Sigmoid colon (tissue), 7 donors: ENCODE measurements at places on chromosomes 3 and 15. TPM values are rescaled to one million over a fixed set of nuclear protein-coding genes. Genes with fewer than 3 reads are reported as not detected.

ATP2B2 gene
- total RNA-seq, result 0.83 TPM

- peaks cover 8% of the 10 kb centered on the region for H3K27me3 ChIP-seq
- H3K27ac ChIP-seq, result no peak overlapping the region
- DNase-seq, result no peak
- no peaks in the 10 kb centered on the region for H3K36me3 ChIP-seq
- no peak overlapping the region for H3K4me3 ChIP-seq
- no peaks in the 10 kb centered on the region for H3K4me1 ChIP-seq
Observed at GRCh38 chr3:50378757-50379156, 19.4 kb upstream of the TMEM115 start.

- no peak for DNase-seq
- H3K36me3 ChIP-seq, result peaks cover 22% of the 10 kb centered on the region
- no peaks in the 10 kb centered on the region for H3K4me1 ChIP-seq
- H3K27ac ChIP-seq, result no peak overlapping the region
- no peak overlapping the region for H3K4me3 ChIP-seq
Observed at GRCh38 chr3:44495636-44496415, 18.4 kb upstream of the ZNF445 start.

- H3K27me3 ChIP-seq, result peaks cover 9% of the 10 kb centered on the region
- H3K4me3 ChIP-seq, result peak within 1 kb of the TSS; percentile 55
- H3K36me3 ChIP-seq, result no peaks in the 10 kb centered on the region
- peak; percentile 61 for DNase-seq
- H3K27ac ChIP-seq, result no peak within 1 kb of the TSS
- peaks cover 29% of the 10 kb centered on the region for H3K4me1 ChIP-seq
Observed at GRCh38 chr3:3799173-3800079, at the start of gene LRRN1. TSS of gene LRRN1 (plus strand) at chr3:3799431. CDS start at chr3:3844642, 45,211 bp downstream.

DNA sequence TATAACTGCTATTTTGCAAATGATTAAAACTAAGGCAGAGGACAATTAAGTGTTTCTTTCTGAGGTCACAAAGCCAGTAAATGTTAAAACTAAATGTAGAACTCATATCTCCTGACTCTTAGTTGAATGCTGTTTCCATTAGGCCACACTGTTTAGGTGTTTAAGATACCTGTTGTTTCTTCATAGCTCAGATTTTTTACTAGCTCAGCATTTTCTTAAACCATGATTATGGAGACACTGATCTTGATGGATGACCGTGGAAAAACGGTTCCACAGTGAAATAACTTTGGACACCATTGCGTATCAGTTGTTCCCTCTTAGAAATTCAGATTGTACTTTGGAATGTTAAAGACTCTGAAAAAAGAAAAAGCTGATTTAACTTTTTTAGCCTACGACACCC, 177.5 kb downstream of the TCF12 start:
- H3K27me3 ChIP-seq, result no peaks in the 10 kb centered on the region
- H3K4me3 ChIP-seq, result no peak overlapping the region
- H3K4me1 ChIP-seq, result no peaks in the 10 kb centered on the region
- DNase-seq, result no peak
- H3K27ac ChIP-seq, result no peak overlapping the region
- no peaks in the 10 kb centered on the region for H3K36me3 ChIP-seq

GOLGA6L10 gene
- total RNA-seq, result 1.8 TPM

SLC9C1 gene
- total RNA-seq, result not detected

GRCh38 chr3:126061301-126062032, 22.5 kb downstream of the SLC41A3 start:
- no peak overlapping the region for H3K27ac ChIP-seq
- peaks cover 5% of the 10 kb centered on the region for H3K4me1 ChIP-seq
- no peaks in the 10 kb centered on the region for H3K27me3 ChIP-seq
- H3K4me3 ChIP-seq, result no peak overlapping the region

DNA sequence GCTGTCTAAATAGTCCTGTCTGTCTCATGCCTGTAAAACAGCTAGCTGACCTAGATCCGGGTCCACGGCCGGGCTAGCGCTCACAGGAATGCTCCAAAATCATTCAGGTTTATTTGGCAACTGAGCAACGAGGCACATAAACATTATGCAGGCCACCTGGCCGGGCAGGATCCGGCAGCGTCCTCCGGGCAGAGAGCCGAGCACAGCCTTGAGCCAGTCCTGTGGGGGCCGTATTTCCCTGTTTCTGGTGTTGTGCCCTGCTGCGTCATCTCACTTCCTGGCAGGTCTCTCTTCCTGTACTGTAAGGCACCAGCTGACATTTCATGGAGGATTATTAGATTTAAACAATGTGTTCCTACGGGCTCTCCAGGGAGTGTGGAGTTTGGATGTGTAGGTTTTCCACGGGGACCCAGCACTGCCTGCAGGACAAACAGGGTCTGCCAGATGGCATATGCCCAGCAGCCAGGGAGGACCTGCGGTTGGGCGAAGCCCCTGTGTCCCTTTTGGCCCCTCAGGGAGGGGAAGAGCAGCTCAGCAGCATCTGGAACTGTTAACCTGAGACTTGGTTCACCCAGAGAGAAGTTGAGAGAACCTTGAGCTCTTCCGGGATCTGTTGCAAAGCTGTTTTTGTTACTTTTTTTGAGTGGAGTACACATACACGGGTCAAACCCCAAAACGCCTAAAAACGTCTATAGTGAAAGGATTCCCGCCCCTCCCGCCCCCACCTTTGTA, 16.6 kb upstream of the LRRK1 start:
- peak overlapping the region; percentile 77 for H3K27ac ChIP-seq
- no peaks in the 10 kb centered on the region for H3K36me3 ChIP-seq
- peak; percentile 97 for DNase-seq
- no peaks in the 10 kb centered on the region for H3K27me3 ChIP-seq
- H3K4me1 ChIP-seq, result peaks cover 28% of the 10 kb centered on the region

GRCh38 chr3:52150357-52150756, 3.9 kb downstream of the POC1A start:
- H3K4me3 ChIP-seq, result no peak overlapping the region
- no peak overlapping the region for H3K27ac ChIP-seq
- H3K36me3 ChIP-seq, result no peaks in the 10 kb centered on the region
- DNase-seq, result no peak
- H3K4me1 ChIP-seq, result no peaks in the 10 kb centered on the region

GRCh38 chr3:143668924-143669790, 179.1 kb downstream of the SLC9A9 start:
- H3K4me3 ChIP-seq, result no peak overlapping the region
- no peaks in the 10 kb centered on the region for H3K27me3 ChIP-seq
- no peak for DNase-seq

DNA sequence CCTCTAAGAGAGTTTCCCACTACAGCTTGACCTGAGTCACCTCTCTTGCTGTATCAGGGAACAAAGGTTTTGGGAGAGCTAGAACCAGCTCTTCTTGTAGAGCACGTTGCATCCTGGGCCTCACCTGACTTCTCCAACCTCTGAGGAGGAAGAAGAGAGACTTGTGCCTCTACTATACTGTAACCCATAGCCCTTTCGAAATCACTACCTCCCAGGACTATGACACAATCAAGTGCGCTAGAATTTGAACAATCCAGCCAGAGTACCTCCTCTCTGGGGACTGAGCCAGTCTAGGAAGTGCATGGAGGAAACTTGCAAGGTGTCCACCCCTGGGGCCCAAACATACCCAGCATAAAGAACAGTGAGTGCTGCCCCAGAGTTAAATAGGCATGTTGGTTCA, 192.8 kb upstream of the BHLHE40 start:
- no peak overlapping the region for H3K27ac ChIP-seq
- H3K36me3 ChIP-seq, result peaks cover 23% of the 10 kb centered on the region
- no peak overlapping the region for H3K4me3 ChIP-seq
- H3K4me1 ChIP-seq, result no peaks in the 10 kb centered on the region
- DNase-seq, result no peak

DNA sequence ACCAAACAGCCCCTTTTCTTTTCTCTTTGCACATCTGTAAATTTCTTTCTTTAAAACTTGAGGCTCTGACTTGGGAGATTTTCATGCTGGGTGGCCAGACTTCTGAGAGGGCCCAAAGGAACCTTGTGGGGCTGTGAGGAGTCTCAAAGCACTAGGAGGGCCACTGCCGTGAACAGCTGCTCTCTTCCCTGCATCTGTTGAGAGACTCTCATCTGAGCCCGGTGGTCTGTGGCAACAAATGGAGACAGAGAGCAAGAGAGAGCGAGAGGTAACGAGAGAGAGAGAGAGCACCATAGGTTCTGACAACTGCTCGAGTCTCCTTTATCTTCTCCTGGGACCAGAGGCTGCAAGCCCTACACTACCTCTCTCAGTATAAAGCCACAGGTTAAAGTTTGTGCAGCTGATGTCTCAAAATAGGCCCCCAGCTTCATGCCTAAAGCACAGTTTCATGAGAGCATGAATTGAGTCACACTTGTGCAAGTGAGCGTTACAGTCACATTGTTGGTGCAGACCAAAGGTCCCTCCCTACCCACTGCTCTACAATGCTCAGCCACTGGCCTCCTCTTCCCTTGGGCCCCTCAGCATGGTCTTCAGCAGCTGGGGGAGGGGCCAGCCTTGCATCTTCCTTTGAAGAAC, 60.7 kb downstream of the ZNF621 start:
- peaks cover 9% of the 10 kb centered on the region for H3K4me1 ChIP-seq
- DNase-seq, result no peak
- no peaks in the 10 kb centered on the region for H3K27me3 ChIP-seq
- H3K27ac ChIP-seq, result no peak overlapping the region
- no peak overlapping the region for H3K4me3 ChIP-seq

DNA sequence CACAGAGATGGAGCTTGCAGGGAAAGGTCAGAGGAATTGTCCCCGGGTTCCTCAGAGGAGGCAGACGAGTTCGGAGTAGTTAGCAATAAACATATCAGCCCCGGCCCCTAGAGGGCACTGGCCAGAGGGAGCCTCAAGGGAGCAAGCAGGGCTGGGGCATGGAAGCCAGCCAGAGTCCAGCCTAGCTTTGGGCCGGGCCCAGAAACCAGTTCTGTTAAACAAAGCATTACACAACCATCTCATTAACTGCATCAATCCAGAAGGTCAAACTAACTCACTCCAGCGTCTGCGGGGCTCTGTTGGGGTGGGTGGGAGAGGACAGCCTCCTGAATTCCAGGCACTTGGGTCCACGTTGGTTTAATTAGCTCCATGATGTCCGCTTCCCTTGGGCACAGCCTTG, 41.0 kb upstream of the IREB2 start:
- no peaks in the 10 kb centered on the region for H3K36me3 ChIP-seq
- no peak overlapping the region for H3K27ac ChIP-seq
- peak; percentile 87 for DNase-seq
- no peak overlapping the region for H3K4me3 ChIP-seq
- peaks cover 6% of the 10 kb centered on the region for H3K4me1 ChIP-seq
- H3K27me3 ChIP-seq, result no peaks in the 10 kb centered on the region

DNA sequence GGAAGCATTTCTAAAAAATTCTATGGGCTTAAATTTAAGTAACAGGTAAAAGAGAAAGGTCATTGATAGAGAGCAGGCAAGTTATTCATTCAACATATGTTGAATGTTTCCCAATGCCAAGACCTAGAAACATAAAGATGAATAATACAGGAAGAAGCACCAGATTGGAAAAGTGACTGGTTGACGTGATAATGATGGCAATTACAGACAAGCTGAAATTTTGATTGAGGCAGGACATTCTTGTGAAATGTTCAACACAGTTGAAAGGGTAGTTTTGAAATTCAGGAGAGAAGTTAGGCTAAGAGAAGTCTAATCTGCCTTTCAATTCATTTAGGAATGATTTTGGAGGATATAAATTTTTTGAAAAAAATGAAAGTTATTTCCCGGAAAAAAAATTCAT, 536.3 kb upstream of the NAALADL2 start:
- no peaks in the 10 kb centered on the region for H3K27me3 ChIP-seq
- no peaks in the 10 kb centered on the region for H3K36me3 ChIP-seq
- no peaks in the 10 kb centered on the region for H3K4me1 ChIP-seq
- no peak for DNase-seq
- no peak overlapping the region for H3K27ac ChIP-seq

DNA sequence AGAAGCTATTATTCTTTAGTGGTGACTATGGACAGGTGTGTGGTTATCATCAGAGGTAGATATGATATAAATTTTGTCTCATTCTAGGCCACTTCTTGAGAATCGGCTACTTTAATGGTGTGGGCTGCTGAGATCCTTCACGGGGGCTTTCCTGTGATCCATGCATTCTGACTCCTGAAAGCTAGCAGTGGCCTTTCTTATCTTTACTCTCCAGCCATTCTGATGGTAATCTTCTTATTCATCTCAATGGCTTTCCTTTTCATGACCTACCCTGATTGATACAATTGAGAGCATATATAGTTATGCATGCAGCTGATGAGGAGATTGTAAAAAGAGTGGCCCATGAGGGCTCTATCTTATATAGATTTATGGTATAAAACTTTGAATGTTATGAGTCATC, 78.3 kb upstream of the ZPLD1 start:
- no peaks in the 10 kb centered on the region for H3K4me1 ChIP-seq
- H3K27ac ChIP-seq, result no peak overlapping the region
- DNase-seq, result no peak
- H3K36me3 ChIP-seq, result no peaks in the 10 kb centered on the region

DNA sequence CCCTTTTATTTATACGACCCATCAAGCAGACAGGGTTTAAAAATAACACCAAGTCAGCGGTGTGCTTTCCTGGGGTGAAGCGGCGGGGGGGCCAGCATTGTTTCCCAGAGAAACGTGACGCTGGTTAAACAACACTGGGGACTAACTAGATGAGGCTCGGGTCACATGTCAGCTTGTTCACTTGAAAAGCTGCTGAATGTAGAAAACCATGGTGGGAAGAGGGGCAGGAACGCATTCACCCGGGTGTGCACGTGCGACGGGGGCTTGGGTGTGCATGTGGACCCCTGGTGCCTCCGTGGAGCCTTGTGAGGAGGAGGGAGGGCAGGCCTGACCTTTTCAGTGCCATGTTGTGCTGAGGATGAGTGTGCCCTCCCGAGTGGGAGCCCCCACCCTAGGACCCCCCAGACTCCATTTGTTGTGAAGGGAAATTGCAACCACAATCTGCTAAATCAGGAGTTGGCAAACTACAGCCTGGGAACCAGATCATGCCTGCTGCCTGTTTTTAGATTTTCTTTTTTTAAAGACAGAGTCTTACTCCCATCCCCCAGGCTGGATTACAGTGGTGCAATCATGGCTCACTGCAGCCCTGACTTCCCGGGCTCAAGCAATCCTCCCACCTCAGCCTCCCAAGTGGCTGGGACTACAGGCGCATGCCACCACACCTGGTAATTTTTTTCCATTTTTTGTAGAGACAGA, 70.4 kb upstream of the CMTM7 start:
- H3K27me3 ChIP-seq, result no peaks in the 10 kb centered on the region
- H3K4me3 ChIP-seq, result no peak overlapping the region
- no peaks in the 10 kb centered on the region for H3K4me1 ChIP-seq
- no peak for DNase-seq
- H3K27ac ChIP-seq, result no peak overlapping the region

DNA sequence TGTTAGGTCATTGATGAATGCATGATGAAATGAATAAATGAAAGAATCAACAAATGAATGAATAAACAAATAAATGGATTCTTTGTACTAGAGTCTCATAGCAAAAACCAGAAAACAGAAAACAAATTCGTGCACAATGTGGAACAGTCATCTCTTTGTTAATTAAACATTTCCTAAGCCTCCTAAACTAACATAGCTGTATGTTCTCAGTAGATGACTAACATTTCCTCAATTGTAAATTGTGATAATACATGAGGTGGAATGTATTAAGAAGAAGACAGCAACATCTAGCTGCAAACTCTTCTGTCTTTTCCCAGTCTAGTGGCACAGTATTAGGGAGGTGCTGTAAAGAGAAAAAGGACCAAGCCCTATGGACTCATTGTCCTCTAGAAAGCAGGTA, 1021.0 kb downstream of the MCTP2 start:
- H3K4me1 ChIP-seq, result peaks cover 30% of the 10 kb centered on the region
- H3K4me3 ChIP-seq, result no peak overlapping the region
- H3K27ac ChIP-seq, result no peak overlapping the region
- DNase-seq, result no peak
- no peaks in the 10 kb centered on the region for H3K27me3 ChIP-seq

GRCh38 chr3:14899993-14900618, 47.3 kb upstream of the NR2C2 start:
- peak; percentile 56 for DNase-seq
- H3K27me3 ChIP-seq, result no peaks in the 10 kb centered on the region
- H3K36me3 ChIP-seq, result no peaks in the 10 kb centered on the region
- no peak overlapping the region for H3K27ac ChIP-seq
